ENCODE measurements at places on chromosomes 7 and 10.
A peak's percentile ranks its signal among the peaks of the same experiment; 100 is the strongest.

GRCh38 chr7:148116829-148117403 is 473.6 kb upstream of the C7orf33 start:
- no peak for DNase-seq

GRCh38 chr7:1005303-1005702 is 22.3 kb downstream of the CYP2W1 start:
- DNase-seq: no peak

DNA sequence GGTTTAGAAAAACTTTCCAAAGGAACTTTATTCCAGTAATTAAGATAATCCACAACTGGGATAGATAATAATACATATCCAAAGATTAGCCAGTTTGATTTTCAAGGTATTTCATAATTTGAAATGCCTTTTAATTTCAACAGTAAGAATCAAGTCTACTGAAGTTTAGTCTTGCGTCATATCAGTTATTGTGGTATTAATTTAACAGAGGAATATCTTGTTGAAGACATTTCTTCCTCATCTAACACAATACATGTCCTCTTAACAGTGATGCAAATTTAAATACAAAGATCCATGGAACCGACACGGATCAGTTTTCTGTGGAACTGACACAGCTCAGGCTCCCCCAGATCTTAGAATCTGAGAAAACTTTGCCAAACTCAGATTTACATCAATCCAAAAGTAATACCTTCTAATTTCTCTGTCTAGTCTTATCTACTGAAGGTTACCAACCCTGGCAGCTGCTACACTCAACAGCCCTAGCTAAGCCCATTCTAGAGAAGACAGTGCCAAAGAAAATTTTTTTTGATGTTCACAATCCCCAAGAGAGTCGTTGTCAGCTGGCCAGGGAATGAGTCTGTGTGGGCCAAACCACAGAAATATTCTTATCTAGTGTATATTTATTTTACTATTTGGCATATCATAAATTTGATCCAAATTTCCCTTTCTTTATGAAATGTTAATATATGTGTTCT is 365.2 kb upstream of the MEOX2 start:
- no peak for DNase-seq

DNA sequence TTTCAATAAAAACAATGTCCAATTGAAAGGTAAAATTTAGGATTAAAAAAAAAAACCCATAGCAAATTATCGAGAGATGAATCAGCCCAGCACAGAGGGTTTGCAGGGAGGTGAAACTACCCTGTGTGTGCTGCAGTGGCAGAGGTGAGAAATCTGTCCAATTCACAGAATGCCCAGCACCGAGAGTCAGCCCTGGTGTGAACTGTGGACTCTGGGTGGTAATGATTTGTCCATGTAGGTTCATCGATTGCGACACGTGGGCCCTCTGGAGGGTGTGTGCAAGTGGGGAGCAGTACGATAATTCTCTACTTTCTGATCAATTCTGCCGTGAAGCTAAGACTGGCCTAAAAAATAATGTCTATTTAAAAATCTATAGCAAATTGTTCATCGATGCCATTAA is 94.5 kb upstream of the PFKP start:
- DNase-seq: no peak

GRCh38 chr7:25994433-25994994 is 157.5 kb upstream of the NFE2L3 start:
- DNase-seq: no peak

GRCh38 chr10:75639736-75640135 is 208.3 kb downstream of the LRMDA start:
- DNase-seq: no peak

DNA sequence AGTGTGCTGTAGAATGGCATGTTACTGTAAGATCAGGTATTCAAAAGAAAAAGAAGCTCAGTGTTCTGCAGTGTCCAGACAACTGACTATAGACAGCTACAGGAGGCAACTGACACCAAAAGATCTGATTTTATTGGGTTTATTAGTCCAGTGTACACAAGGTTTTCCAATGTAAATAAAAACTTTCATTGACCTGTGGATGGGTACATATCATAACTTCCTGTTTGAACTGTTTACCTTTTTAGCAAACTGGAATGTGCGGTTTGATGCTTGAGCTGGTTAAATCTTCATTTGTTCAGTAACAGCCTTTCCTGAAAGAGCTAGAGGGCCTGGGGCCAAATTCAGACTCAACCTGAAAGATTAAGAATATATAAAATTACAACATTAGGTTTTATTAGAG is 172.6 kb upstream of the SP8 start:
- DNase-seq: no peak

- DNase-seq: no peak
Observed at GRCh38 chr10:114362826-114363355, 41.4 kb downstream of the AFAP1L2 start.

DNA sequence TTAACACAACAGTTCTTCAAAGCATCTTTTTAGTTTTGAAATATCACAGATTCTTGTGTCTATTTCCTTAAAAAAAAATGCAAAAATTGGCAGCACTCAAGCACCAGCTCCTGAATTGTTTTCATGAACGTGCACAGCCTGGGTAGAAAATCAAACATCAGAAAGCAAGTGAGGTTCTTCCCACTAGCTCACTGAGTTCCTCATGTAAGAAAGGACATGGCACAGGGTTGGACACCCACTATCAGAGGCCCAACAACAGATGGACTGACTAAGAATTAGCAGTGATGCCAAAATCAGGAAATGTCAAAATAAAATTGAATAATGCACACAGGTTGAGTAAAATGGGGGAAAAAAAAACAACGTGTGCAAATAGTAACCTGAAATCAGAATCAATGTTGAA is 146.8 kb downstream of the PCLO start:
- DNase-seq: no peak

GRCh38 chr10:117553142-117553814 is 10.7 kb downstream of the EMX2 start:
- DNase-seq: no peak

GRCh38 chr10:53009961-53010907 is 237.7 kb upstream of the MBL2 start:
- no peak for DNase-seq

- no peak for DNase-seq
Observed at GRCh38 chr10:62199584-62199983, 69.1 kb downstream of the RTKN2 start.

DNA sequence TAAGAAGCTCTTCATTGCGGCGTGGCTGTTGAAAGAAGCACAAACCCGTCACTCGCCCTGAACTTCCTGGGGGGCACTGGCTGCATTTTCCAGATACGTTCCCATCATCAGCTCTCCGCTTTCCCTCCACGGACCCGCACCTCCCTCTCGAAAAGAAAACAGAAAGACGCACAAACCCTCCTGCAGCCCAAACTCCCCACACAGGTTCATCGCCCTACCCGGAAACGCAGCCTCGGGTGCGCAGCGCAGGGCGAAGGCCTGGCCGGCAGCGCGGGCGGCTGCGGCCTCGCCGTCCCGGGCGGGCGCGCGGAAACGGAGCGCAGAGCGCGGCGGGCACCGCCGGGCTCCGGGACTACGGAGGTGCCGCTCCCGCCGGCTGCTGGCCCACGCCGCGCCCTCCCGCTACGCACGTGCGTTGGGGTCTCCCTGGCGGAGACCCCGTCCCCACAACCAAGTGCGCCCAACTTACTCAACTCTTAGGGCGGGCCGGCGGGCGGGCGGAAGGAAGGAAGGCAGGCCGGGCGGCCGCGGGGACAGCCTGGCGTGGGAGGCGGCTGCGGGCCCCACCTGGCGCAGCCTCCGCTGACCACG is 822 bp downstream of the ZNF800 start:
- DNase-seq: peak; percentile 19

DNA sequence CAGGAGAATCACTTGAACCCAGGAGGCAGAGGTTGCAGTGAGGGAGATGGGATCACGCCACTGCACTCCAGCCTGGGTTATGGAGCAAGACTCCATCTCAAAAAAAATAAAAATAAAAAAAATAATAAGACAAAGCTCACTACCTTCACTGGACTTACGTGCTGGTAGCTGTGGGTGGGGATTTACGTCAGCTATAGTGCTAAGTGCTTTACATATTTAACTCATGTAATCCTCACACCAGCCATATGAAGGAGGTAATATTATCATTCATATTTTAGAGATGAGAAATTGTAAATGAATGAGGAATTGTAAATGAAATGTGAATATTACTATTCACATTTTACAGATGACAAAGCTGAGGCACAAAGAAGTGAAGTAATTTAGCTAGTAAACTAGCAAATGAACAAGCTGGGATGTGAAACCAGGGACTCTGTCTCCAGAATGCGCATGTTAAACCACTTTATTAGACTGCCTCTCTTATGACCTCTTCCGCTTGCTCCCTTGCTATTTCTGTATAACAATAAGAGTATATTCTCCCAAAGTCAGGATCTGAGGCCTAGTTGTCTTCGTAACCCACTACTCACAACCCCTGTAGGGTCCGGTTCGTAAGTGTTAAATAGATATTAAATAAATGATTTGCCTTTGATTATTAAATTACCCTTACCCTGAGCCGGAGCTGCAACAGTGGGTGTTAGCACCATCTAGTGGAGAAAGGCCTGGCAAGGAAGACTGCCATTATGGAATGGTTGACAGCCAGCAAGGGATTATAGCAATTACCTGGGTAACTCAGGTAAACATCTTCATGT is 70.2 kb downstream of the HTR7 start:
- no peak for DNase-seq

- no peak for DNase-seq
Observed at GRCh38 chr10:126919426-126919825, 14.2 kb downstream of the DOCK1 start.

Measured in stimulated activated CD8-positive, alpha-beta memory T cell treated with anti-CD3 and anti-CD28 coated beads, Interleukin-15, amount 100 ng/mL, for 24 hours (primary cell).